ENCODE measurements at places on chromosomes 6 and 20.

DNA sequence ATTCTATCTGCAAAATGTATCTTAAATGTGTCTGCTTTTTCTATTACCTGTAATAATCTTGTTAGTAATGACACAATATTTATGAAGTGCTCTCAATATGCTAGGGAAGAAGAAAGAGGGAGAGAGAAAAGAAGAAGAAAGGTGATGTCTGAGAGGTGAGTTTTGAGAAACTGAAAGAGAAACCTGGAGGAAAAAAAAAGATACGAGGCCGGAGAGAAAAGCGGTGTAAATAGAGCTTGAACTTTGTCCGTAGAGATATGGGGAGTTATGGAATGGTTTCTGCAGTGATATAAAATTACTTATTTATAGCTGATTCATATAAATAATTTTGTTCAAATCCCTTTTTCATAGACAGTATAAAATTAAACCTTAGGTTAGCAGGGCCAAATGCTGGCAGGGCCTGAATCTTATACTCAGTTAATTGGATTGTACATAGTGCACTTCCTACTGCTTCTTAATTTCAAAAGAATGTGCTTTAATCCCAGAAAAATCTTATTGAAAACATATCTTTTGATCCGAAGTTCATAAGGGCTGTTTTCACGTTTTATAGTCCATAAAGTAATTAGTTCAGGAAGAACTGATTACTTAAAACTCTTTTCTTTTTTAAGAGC lies 43.0 kb downstream of the MYB start:
- DNase-seq = no peak

- no peak for DNase-seq
Measured at GRCh38 chr6:38187811-38188590, 368.5 kb downstream of the ZFAND3 start.

DNA sequence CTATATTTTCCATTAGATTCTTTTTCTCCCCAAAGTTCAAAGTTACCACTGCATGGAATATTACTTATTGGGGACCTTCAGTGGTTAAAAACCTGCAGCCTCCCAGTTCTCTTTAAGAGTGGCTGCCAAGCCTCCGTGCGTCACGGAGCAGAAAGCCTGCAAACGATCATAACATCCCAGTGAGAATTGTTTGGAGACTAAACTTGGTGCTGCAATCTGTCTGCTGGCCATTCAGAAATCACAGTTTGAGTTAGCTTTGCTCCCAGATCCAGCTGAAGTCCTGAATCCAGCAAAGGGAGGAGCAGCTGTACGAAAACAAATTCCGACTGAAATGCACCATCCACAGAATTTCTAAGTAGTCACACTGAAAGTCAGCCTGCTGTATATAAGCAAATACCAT lies 213.5 kb upstream of the PDE10A start:
- DNase-seq = no peak

- DNase-seq = no peak
Measured at GRCh38 chr6:166435574-166435973, 52.8 kb upstream of the MPC1 start.

GRCh38 chr6:43714311-43715055 lies 26.9 kb upstream of the MRPS18A start:
- DNase-seq = no peak

DNA sequence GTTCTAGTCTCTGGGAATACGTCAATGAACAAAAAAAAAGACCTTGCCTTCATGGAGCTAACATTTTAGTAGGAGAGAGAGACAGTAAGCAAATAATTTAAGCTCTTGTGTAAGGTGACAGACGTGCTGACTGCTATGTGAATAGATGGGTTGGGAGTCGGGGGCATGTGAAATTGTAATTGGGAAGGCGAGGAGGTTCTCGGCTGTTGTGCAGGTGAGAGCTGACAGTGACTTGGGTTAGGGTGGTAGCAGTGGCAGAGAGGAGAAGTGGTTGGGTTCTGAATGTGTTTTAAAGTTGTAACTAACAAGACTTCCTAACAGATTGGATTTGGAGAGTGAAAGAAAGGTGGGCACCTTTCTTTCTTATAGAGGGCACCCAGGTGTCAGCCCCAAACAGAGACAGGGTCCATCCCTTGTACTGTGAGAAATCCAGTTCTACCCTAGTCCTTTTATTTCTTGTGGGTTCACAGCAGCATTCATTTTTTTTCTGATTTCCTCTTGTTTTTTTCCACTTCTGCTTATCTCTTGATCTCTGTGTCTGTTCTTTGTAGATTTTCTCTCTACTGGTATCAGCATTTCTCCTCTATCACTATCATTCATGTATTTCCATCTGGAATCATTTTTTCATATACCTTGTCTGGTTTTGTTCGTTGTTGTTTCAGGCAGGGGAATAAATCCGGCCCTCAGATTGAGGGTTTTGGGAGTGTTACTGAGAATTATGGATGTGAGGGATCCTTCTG lies 15.4 kb upstream of the MYLK2 start:
- no peak for DNase-seq

- no peak for DNase-seq
Measured at GRCh38 chr20:63241272-63241671, 5.6 kb downstream of the BIRC7 start.

DNA sequence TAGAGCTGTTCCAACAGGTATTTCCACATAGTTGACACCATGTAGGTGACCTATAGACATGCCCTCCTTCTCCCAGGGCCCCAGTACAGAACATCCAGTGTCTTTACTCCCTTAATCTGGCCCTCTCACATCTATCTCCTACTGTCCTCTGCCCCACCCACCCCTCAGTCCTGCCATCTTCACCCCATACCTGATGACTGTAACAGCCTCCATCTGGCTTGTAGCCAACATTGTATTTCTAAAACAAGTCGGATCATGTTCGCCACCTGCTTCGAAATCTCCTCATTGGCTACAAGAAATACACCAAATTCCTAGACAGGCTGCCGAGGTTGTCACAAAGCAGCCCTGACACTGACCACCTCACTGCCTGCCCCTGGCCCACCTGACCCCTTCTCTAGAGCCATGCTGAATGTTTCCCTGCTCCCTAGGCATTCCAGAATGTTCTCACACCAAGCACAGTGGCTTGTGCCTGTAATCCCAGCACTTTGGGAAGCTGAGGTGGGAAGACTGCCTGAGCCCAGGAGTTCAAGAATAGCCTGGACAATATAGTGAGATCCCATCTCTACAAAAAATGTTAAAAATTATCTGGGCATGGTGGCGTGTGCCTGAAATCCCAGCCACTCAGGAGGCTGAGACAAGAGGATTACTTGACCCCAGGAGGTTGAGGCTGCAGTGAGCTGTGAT lies 6.0 kb downstream of the ZC3H12D start:
- no peak for DNase-seq

GRCh38 chr6:83252719-83253118 lies 59.6 kb downstream of the RWDD2A start:
- DNase-seq = no peak

DNA sequence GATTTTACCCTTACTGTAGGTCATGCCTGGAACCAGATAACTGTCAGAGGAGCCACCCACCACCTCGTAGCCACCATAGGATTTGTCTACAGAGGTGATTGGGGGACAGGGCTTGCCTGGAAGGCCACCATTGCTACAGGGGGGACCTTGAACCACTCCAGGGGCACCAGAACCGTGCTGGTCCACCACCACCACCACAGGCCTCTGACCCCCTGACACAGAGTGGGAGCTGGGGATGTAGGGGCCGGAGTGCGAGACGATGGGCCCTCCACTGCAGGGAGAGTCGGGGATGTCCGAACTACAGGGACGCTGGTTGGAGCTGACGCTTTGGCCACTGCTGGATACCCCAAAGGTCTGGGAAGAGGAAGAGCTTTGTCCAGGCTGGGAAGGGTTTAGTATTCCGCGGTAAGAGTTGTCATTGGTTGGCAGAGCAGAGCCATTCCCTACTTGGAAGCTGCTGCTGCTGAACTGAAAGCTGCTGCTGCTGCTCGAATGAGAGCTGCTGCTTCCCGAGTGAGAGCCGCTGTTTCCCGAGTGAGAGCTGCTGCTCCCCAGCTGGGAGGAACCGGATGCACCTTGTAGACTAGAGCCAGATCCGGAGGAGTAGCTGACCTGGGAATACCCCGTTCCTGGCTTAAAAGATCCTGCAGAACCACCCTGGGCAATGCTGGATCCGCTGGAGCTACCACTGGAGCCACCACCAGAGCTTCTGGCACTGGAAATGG lies 2.2 kb downstream of the PSORS1C1 start:
- DNase-seq = no peak

DNA sequence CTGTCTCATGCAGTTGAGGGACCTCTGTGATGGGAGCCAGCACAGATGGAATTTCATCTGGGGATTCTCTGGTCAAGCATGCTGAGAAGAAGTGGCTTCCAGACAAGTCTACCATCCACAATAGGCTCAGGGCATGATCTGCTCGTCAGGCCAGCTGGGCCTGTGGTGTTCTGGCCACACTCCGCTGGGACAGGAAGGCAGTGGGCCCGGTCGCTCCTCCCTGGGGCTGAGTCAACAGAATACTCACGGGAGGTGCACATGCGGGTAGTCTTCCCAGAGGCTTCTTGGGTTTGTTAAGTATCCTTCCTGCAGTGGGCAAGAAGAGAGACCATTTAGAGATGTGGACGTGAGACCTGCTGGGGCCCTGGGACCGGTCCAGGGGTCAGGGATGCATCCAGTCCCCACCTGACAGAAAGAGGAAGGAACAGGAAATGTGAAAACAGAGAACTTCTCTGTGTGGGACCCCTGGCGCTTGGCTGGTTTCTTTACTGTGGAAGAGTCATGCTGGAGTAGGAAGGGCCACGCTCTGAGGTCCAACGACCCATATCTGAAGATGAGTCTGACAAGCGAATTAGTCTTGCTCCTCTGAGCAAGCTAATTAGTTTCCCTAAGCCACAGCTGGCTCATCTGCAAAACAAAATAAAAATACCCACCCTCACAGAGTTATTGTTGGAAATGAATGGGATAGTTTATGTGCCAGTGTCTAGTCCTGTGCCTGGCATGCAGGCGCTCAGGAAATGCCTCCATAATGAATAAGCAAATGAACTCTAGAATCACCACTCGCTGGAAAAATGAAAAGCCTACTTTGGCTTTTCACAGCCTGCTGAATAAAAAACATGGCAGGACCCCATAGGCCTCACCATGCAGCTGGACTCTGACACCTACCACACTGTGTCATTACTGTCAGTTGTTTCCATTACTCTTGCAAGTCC lies 67.3 kb downstream of the TRAM2 start:
- no peak for DNase-seq

DNA sequence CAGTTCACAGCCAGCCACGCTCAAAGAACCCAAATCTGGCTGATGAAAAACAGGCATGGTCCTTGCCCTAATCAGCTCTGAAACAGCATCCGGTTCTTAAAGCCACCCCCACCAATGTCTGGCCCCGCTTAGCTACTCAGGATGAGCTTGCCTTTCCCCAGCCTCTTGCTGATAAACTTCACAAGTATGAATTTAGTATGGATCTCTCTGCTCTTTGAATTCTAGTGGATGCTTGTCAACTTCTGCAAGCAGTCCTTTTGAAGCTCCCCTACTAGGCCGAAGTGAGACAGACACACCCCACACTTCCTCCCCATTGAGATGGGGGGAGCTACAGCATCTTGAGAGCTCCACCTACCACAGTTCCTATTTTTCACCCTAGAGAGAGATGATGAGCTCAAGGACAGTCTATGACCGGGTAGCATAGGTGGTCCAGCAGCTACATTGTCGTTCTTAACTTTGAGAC lies 36.7 kb downstream of the EBF4 start:
- no peak for DNase-seq

- no peak for DNase-seq
Measured at GRCh38 chr20:63597651-63598478, 23.8 kb upstream of the HELZ2 start.

DNA sequence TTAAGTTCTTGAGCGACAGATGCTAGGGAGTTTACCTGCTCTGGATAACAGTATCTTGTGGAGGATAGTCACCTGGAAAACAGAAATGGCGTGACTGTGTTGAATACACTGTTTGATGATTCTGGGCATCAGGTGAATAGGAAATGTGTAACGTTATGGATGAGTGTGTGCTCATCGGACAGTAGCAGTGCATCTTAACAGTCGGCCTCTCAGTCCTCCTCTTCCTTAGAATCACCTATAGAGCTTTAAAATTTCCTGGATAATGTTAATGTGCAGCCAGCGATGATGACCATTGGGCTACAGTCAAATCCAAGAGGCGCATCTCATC lies 217.7 kb downstream of the OR2B2 start:
- DNase-seq = no peak

- no peak for DNase-seq
Measured at GRCh38 chr6:138724015-138724414, 49.6 kb upstream of the CCDC28A start.

DNA sequence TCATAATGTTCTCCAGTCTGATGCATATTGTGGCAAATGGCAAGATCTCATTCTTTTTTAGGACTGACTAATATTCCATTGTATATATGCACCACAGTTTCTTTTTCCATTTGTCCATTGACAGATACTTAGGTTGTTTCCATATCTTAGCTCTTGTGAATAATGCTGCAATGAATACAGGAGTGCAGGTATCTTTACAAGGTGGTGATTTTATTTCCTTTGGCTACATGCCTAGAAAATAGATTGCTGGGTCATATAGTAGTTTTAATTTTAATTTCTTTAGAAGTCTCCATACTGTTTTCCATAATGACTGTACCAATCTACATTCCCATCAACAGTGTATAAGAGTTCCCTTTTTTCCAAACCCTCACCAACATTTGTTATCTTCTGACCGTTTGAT lies 97.5 kb downstream of the TRMT11 start:
- DNase-seq = no peak

DNA sequence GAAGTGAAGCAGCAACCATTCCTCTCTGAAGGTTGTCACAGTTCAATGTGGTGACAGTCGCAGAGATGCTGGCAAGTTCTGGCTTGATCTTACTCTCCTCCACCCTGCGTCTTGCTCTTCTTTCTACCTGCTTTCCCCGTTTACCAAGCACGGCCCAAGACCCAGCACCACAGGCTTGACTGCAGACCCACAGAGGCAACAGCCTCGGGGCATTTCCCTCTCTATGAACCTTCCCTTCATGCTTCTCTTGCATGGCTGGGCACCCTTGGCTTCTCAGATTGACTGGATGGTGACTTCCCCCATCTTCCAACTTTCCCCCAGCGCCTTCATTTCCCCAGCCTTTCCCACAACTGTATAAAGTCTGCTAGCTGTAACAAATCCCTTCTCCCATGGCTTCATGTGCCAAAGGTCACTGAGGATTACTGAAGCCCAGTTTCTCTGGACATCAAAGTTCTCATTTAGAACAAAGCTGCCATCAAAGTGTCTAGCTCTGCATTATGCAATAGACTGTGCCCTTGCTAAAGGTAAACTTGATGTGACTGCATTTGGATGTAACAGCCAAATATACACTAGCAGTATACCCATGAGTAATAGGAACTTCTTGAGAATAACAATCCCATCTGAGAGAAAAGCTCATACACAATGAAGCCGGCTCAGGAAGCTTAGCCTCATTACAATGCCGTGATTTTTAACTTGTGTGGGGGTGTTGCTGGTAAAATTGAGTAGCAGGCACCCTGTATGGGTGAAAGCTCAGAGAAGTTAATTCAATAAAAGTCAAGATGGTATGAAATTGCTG lies 723.1 kb upstream of the FLRT3 start:
- DNase-seq = no peak

- DNase-seq = no peak
Measured at GRCh38 chr20:16654858-16655535, 74.8 kb upstream of the SNRPB2 start.
